PC-9 (cell line): ENCODE measurements at places on chromosomes 6 and 20.

- no peak for DNase-seq
These were observed 30.5 kb upstream of the ADGRF1 start for GRCh38 chr6:47072667-47073066.

GRCh38 chr6:130825772-130826441 is 1.3 kb upstream of the SMLR1 start:
- DNase-seq = no peak

DNA sequence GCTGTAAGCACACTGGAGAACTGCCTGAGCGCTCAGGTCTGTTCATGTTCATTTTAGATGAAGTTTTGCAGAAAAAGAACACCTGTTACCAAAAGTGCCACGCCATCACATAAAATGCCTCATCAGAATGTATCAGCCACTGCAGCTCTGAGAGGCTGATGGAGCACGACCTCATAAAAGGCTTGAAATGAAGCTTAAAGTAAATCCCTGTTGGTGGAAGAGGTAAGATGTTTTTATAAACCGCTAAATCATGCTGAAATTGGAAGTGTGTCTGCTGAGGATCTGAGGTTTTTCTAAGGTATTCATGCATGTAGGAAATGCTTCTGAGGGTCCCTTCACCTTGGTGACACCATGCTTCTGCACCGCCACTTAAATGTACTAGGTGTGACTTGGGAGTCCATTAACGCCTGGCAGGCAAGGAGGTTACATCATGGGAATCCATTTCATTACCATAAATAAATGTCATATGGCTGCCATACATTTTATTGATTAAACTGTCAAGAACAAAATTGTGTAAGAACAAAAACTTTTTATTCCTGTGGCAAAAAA is 363.1 kb upstream of the AGPAT4 start:
- no peak for DNase-seq

DNA sequence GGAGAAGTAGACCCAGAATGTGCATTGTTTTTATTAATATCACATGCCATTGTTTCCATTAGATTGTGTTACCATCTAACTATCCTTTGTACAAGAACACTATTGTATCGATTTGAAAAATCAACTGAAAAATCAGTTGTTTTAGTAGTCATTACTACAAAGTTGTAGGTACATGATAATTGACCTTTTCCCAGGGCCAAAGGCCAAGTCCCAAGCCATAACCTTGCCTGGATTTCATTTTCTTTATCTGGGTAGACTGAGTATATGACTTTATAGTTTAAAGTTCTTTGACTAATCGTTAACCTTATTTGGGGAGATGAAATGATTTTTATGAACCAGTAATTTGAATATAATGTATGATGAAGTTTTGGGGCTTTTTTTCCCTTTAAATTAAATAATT is 79.0 kb upstream of the C20orf144 start:
- no peak for DNase-seq

- DNase-seq = no peak
These were observed 19.2 kb downstream of the PHACTR1 start for GRCh38 chr6:12735786-12736185.

- no peak for DNase-seq
These were observed 469.8 kb upstream of the AGPAT4 start for GRCh38 chr6:161743509-161744178.

DNA sequence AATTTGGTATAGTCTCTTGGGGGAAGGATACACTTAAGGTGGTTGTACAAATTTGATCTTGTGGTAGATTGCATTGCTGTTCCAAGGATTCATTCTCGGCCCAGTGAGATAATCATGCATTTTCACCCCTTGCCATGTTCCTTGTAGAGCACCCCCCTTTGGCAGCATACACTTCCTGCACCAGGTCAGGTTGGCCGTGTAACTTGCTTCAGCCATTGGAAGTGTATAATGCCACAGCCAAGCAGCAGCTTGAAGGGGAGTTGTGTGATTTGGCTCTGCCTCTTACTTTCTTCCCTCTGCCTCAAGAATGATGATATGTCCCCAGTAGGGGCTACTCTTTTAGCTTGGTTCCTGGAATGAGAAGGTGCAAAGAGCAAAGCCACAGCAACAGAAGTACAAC is 21.9 kb downstream of the CCN2 start:
- no peak for DNase-seq

- DNase-seq = peak; percentile 99
These were observed 39.6 kb upstream of the STX16 start for GRCh38 chr20:58611236-58612030.

DNA sequence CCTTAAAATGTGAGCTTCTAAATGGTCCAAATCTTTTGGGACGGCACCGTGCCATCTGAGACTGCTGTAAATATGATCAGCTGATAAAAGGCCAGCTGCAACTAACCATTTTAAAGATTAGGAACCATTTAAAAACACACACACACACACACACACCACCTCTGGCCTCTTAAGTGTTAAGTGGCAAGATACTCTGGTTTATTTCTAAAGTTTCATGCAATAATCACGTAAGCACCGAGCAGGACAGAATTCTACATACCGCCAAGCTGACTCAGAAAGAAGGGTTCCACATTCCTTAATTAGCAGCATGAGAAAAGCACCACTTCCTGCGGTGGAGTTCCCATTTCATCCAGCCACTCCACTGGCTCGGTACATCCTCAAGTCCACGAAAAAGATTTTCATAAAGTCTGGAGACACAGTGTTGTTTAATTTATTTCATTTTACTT is 17.8 kb upstream of the ZNF217 start:
- peak; percentile 90 for DNase-seq
